GM12891 (cell line): ENCODE measurements at places on chromosomes 3 and 15.

- no peak for DNase-seq
These were observed 31.8 kb downstream of the IRAK2 start for GRCh38 chr3:10196389-10197052.

GRCh38 chr3:177657243-177657642, 460.0 kb upstream of the TBL1XR1 start:
- no peak for DNase-seq

- no peak for DNase-seq
These were observed 36.6 kb downstream of the TM4SF4 start for GRCh38 chr3:149511040-149511626.

- no peak for DNase-seq
These were observed 319.9 kb upstream of the GBE1 start for GRCh38 chr3:82081351-82081750.

DNA sequence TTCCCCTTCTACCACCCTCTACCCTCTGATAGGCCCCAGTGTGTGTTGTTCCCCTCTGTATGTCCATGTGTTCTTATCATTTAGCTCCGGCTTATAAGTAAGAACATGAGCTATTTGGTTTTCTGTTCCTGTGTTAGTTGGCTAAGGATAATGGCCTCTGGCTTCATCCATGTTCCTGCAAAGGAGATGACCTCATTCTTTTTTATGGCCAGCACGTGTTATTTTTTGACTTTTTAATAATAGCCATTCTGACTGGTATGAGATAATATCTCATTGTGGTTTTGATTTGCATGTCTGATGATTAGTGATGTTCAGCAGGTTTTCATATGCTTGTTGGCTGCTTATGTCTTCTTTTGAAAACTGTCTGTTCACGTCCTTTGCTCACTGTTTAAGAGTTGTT, 63.1 kb upstream of the NPHP3 start:
- DNase-seq: no peak
